ENCODE measurements at places on chromosomes 6 and 20.

GRCh38 chr20:10667560-10668167 lies 6.1 kb downstream of the JAG1 start:
- DNase-seq = no peak

GRCh38 chr20:602111-602970 lies 7.8 kb downstream of the TCF15 start:
- DNase-seq = no peak

DNA sequence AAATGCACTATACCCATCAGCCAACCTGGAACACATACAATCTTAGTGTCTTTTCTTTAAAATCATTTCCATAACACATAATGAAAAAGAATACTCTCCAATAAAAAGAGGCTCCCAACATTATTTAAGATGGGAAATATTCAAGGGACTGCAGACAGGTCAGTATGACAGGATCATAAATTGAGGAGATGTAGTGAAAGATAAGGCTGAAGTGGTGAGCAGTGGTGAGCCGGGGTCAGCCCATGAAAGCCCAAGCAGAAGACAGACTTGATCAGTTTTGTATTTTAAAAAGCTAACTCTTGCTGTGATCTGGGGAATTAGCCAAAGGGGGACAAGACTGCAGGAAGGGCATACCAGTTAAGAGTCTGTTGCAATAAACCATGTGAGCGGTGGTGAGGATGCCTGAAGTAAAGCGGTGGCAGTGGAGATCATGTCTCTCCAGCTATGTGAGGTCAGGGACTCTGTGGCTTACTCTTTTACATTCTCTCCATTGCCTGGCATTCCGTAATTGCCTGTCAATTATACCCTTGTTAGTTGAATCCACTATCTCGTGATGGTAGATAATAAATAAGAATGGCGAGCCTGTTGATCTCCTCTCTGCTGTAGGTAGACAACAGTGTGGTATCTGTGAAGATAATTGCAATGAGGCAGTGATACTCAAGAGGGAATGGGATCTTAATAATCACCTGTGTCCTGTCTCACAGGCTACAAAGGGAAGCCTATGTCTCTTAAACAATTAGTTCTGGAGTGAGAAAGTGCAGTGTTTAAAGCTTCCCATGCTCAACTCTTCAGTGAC lies 97.4 kb downstream of the FILIP1 start:
- DNase-seq = no peak

- no peak for DNase-seq
Observed at GRCh38 chr6:1208876-1209275, 103.0 kb upstream of the FOXQ1 start.

- no peak for DNase-seq
Observed at GRCh38 chr20:3452690-3453089, 18.1 kb upstream of the ATRN start.

DNA sequence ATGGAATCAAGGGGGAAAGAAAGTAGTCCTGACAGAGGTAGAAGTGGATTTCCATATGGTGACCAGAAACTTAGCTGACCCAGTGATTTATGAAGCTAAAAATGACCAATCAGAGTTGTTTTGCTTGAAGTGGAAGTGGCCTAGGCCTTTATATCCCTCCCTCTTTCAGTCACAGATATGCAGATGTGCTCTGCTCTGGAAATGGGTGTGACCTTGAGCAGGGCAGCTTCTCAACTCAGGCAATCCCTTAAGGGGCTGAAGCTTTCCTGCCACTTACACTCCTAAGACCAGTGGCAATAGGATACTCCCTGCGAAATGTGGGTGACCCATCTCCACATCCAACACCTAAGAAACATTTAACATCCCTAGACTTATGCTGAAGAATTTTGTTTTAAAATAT lies 256.6 kb downstream of the EYS start:
- DNase-seq = no peak

DNA sequence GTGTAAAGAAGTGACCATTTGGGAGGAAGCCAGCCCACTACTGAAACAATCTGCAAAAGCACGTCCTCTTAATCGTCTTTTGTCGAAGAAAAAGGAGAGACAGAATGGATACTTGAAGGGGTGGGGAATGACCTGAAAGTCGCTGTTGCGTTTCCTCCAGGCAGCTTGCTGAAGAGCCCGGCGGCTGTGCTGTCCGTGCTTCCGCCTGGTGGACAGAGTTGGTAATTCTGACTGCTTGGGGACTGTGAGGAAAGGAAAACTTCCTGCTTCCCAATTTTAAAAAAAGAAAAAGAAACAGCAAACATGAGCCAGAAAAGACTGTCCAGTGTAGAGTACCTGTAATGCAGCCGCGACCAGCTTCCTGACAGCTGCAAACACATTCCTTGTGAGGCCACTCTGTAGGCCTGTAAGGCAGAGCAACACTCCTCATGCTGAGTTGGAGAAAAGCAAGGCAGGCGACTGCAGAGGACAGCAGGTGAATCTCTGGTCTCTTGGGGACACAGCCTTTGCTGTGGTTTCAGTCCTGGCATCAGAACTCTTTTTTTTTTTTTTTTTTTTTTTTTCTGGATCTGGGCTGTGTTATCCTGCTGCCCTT lies 251.1 kb upstream of the TBX18 start:
- DNase-seq = peak; percentile 51

- no peak for DNase-seq
Observed at GRCh38 chr20:16178546-16179135, 394.6 kb downstream of the KIF16B start.

GRCh38 chr20:4559906-4560305 lies 161.8 kb upstream of the PRND start:
- DNase-seq = no peak

DNA sequence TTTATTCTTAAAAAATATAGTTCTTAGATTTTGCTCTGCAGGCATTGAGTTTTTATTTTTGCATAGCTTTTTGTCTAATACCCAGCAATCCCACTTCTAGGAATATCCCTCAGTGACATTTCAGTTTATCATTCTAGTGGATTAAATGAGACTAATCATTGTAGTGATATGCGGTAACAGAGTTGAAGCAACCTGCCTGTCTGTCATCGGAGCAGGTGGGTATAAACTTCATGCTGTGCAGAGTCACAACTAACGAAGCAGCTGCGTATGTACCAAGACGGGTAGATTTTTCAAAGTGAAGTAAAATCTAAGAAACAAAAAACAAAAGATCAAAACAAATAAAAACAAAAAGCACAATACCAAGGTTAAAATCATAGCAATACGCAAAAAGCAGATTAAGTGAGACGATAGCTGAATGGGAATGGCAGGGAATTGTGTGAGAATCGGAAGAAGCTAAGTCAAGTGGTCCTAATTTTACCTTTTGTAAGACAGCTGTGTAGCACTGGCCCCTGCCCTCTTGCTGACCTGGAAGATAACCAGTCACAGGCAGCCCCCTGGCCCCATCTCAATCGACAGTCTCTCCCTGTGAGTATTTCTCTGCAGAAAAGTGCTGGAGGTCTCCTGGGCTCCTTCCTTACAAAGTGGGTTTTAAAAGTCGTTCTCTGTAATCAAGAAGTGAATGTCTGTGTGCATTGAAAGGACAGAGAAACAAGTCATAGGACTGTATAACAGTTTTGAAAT lies 169.2 kb downstream of the OR2B2 start:
- no peak for DNase-seq

DNA sequence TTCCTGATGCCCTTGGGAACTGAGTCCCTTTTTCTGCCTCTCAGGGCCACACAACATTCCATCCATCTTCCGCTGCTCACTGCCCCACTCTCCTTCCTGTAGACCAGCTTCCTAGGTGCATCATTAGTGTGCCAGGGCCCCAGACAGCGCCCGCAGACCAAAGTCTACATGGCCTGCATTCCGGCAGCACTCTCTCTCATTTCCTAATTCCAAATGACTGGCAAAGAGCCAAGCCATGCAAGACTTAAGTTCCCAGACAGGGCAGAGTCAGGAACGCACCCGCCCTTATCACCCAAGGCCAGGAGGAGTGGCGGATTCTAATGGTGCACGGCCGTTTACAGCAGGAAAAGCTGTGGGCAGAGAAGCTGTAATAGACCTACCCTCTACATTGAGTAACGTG lies 159.8 kb upstream of the ARID1B start:
- DNase-seq = peak; percentile 93

DNA sequence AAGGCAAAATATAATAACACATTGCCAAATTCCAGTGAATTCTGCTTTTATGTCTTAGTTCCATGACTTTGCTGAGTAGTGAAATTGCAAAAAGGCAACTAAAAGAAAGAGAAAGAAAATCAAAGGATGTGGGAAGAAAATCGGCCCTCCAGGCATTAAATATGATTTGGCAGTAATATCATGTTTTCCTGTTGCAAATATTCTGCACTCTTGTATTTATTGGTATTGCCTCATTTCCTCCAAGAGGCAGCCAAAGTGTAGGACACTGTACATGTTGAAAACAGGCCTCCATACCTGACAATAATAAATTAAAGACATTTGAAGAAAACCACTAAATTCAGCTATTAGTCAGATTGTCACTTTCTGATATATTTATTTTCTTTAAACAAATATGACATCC lies 460.0 kb upstream of the NOX3 start:
- DNase-seq = no peak

DNA sequence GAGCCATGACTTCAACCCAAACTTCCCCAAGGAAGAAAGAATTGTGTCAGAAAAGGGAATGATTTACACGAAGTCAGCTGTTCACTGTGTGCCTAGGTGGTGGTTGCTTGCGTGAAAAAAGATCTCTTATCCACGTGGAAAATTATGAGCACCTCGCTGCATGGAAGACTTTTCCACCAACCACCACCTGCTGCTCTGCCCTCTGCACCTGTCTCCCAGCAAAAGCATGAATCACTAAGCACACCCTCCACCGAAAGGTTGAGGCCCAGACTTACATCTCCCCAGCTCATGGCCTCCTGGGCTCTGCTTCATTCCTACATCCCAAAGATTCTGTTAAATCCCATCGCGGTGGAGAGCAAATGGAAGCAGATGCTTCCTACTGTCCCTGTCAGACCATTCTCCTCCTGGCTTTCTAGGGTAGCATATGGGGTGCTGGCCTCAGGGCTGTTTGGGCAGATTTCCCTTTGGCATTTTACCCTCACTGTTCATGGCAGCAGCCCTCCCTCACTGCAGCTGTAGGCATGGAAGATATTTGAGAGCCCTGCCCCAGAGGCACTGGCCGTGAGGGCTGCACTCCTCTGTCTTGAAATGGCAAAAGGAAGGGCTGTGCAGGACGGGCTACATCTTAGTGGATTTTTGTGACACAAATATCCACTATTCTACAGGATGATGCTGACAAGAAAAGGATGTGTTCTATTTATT lies 37.6 kb upstream of the CST5 start:
- DNase-seq = no peak

- DNase-seq = no peak
Observed at GRCh38 chr6:116139917-116140316, 14.0 kb upstream of the COL10A1 start.

DNA sequence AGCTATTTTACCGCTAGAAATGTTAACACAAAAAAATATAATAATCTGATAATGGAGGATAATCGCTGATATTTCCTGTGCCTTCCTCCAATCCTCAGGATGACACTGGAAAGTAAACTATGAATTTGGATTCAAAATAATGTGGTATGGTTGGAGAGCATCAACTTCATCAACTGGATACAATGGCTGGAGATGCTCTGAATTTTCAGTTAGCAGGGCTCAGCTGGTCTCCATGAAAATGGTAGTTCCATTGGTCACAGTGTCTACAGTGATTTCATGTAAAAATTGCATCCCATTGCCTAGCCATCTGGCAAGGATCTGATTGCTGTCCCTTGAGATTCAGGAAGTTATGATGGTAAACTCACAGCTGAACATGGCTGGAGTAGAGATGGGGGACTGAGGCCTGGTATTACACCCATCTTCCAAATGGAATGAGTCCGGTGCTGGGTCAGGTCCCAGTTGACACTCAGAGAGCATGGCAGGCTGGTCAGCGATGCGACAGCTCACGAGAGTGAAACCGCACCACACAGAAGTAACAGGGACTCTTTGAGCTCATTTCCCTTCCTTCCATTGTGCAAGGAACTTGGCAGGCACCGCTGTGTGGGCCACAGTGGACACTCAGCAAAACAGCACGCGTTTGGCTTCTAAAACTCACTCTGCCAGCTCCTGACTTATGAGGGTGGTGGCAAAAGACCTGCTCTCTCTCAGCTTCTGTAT lies 142.4 kb upstream of the TNFAIP3 start:
- DNase-seq = no peak

- no peak for DNase-seq
Observed at GRCh38 chr6:86128130-86128814, 485.6 kb upstream of the SYNCRIP start.

DNA sequence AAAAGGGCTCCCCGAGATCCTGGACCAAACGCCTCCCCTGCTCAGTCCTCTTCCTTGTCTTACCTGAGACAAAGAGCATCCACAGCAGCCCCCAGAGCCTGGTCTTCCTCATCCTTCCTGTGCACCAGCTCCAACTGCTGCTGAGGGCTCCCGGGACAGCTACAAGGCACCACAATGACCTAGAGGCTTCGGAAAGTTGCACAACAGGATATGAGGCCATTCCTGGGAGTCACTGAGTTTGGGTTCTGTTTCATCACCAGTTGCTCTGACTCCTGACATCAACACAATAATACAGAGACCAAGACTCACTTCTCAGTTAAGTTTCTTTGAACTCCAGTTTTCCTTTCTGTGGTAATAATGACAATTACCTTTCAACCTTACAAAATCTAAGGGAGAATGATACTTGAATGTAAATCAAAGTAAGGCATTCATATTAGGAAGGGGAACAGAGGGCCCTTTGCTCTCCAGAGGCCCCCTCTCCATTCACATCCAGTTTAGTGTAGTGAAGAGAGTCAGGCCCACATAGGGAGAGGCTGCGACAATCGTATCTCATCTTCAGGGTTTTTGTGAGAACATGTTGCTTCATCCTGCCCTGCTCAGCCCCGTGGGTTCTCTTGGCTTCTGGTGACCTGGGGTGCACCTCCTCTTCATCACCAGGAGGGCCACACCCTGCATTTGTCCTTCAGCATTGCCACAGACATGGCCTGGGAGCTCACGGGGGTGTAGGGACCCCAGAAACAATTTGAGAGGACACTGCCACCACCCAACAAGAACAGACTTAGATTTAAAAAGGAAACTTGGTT lies at the start of gene TREM1:
TSS of gene TREM1 (minus strand) at position 139 of the 803 bp plus-strand sequence. CDS start at position 112, 27 bp downstream.
- DNase-seq = peak; percentile 52

DNA sequence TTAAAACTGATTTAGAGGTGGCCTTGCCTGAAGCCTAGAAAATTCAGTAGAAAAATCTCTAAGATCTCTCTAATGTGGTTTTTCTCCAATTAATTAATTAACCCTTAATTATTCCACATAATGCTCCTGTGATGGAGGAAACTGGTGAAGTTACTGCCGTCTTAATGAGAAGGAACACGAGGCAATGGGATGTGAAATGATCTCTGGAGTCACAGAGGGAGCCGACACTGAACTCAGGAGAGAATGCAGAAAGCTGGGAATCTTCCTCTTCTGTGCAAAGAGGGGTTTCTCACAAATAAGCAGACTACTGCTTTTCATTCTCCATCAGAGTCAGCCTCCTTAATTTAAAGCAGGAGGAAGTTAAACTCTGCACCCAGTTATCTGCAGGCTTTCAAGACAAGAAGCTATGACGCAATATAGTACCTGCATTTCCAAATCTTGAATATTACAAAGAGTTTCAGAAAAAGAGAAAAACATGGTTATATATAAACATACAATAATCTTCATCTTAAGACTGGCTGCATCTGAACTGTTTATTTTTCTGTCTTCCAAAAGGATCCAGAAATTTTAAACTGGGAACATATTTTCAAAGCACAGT lies 18.1 kb upstream of the SNRPB2 start:
- DNase-seq = peak; percentile 48

GRCh38 chr6:37679539-37680476 lies 17.9 kb downstream of the MDGA1 start:
- no peak for DNase-seq

- DNase-seq = peak; percentile 26
Observed at GRCh38 chr6:116616737-116617053, 416 bp downstream of the RSPH4A start.
